Memory B cell (primary cell): ENCODE measurements at places on chromosomes 6 and 20.

GRCh38 chr6:100664274-100665040 is 199.7 kb upstream of the SIM1 start:
- DNase-seq, result no peak

DNA sequence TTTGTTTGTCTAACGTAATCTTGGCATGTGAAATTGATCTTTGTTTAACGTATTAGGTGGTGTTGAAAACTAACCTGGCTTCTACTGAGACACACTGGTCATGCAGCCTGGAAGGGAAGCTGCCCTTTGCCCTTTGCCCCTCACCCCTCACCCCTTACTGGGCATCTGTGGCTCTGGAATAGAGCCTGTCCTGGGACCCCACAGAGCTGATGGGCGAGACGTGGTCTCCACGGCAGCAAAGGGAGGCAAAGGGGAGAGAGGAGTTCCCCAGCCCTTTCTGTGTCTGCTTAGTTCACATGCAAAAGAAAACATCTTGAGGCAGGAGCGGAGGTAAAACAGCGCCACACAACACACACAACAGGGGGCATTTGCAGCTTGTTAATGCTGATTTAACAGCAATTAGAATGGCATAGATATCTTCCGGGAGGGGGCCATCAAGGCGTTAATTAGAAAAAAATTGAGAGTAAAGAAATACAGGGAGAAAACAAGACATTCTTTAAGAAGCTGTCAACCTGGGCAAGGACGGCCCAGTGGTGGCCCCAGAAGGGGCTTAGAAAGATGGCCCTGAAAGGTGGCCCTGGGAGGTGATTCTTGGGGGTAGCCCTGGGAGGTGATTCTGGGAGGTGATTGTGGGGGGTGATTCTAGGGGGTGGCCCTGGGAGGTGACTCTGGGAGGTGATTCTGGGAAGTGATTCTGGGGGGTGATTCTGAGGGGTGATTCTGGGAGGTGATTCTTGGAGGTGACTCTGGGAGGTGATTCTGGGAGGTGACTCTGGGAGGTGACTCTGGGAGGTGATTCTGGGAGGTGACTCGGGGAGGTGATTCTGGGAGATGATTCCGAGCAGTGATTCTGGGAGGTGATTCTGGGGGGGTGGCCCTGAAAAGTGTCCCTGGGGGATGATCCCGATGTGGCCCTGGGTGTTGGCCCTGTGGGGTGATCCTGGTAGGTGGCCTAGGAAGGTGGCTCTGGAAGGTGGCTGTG is 44.5 kb upstream of the DACT2 start:
- no peak for DNase-seq

DNA sequence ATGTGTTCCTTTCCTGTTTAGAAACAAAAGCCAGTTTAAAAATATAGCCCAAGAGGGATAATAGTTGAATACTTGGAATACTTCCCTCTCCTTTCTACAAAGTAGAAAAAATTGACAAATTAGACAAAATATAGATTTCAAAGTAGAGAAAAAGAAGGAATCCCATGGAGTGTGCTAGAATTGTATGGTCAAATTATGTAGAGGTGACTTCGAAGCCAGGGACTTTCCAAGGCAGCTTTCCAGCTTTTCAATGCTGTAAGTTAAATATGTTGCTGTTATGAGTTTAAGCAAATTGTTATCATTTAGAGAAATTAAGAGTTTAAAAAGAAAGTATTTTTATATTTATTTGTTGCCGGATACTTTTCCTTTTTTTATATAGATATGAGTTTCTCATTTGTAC is 415.5 kb upstream of the OPRM1 start:
- DNase-seq, result no peak

DNA sequence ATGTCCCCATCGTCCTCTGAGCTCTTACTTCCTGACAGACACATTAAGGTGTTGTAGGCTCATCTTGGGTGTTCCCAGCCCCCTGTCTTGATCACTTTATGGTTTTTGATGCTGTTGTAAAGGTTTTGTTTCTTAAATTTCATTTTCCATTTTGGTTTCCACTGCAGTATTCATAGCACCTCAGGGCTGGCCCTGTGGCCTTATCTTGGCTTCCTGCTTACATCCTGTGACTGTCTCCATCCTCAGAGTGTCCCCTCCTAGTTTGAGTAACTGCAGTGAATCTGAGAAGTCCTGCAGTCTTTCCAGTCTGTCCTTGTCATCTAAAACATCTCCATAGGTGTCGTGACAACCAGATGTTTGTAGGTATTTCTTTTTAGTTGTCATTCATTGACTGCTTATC is 50.9 kb downstream of the JARID2 start:
- DNase-seq, result no peak

DNA sequence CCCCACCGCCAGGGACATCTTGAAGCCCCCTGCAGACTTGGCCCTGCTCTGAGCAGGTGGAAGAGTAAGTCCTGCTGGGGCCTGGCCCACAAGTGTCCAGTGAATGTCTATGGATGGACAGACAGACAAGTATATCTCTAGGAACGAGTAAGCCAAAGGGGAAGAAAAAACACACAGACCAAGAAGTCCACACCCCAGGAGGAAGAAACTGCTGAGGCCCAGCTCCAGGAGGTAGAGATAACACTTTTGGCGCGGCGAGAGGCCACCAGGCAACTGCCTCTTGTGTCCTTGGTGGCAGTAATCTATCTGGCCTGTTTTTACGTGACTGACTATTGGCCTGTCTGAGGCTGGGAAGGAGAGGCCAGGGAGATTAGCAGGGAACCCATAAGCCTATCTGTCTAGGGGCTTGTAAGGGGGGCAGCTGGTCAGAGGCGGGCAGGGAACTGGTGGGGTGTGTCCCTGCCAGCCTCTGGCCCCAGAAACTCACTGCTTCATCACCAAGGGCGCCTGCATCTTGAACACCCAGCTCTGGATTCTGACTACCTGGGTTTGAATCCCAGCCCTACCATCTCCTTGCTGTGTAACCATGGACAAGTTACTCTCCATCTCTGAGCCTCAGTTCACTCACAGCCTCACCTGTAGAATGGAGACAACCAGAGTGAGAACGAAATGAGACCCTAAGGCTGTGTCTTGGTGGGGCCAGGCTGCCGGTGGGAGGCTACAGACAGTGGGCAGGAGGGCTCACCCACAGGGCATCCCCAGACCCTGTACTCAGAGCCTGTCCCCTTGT is 31.3 kb downstream of the C20orf203 start:
- no peak for DNase-seq

DNA sequence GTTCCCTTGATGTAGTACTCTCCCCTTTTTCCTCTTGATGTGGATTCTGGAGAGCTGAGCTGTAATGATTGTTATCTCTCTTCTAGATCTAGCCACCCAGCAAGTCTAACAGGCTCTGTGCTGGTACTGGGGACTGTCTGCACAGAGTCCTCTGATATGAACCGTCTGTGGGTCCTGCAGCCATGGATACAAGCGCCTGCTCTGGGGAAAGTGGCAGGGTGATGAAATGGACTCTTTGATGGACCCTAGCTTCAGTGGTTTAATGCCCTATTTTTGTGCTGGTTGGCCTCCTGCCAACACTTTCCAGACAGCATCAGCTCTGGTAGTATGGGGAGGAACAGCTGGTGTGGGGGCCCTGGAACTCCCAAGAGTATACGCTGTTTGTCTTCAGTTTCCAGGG is 216.3 kb downstream of the ADGRG6 start:
- DNase-seq, result no peak

GRCh38 chr20:38604873-38605303 is 3.3 kb downstream of the ARHGAP40 start:
- no peak for DNase-seq

- DNase-seq, result no peak
These were observed 24.8 kb downstream of the BACH2 start for GRCh38 chr6:90271831-90272230.

- DNase-seq, result no peak
These were observed 2.9 kb upstream of the ZBTB46 start for GRCh38 chr20:63833776-63834490.

- no peak for DNase-seq
These were observed 183.7 kb upstream of the JAG1 start for GRCh38 chr20:10857352-10858070.

DNA sequence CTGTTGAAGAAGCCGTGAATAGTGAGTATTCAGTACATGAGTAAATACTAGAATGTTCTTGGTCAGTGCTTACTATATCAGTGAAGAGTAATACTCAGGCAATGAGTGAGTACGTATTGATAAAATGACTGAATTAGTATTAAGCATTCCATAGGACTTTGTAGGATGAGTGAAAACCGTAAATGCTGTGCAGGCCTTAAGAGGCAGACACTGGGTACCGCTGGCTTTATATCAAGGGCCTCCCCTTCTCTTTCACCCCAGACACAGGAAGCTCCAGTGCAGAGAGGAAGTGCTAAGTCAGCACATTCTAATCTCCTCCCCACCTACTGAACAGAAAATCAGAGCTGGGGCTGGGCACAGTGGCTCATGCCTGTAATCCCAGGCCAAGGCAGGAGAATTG is 24.2 kb downstream of the POFUT1 start:
- DNase-seq, result no peak

DNA sequence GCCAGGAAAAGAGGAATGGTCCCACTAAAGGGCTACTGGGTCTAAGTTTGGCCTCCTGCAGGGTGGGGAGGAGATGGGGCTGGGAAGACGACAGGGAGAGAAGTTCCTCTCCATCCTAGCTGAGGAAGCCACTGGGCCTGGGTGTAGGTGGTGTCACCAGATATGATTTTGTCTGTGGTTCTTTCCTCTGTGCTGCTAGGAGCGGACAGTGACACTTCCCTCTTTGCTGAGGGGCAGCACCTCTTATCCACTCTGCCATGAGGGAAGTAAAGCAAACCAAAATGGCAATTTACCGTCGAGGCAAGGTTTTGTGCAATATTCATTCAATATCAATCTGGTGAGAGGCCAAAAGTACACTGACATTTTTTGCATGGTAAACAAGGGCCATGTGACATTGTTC is 33.0 kb upstream of the NR2E1 start:
- DNase-seq, result no peak

DNA sequence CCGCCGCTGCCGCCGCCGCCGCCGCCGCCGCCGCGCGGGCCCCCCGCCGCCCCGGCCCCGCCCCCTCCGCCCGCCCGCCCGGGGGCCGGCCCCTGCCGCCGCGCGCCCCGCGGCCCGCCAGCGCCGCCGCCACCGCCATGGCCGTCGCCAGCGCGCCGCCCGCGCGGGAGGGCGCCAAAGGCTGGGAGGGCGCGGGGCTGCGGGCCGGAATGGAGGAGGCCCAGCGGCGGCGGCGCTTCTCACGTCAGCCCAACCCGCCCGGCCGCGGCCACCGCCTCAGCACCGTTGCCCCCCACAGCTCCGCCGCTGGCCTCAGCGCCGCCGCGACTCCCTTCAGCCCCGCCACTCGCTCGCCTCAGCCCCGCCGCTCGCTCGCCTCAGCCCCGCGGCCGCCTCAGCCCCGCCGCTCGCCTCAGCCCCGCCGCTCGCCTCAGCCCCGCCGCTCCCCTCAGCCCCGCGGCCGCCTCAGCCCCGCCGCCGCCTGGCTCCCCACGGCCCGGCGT is 258 bp downstream of the PHF10 start:
- peak; percentile 38 for DNase-seq

GRCh38 chr6:127608554-127609270 is 31.7 kb downstream of the C6orf58 start:
- no peak for DNase-seq
